ENCODE measurements at places on chromosomes 11 and 22. TPM values are rescaled to one million over a fixed set of nuclear protein-coding genes. Genes with fewer than 3 reads are reported as not detected.

GRCh38 chr11:110447897-110448745 is 18.4 kb downstream of the FDX1 start:
- no peak for DNase-seq

- DNase-seq: no peak
These were observed 7.0 kb upstream of the MALAT1 start for GRCh38 chr11:65491614-65492386.

DNA sequence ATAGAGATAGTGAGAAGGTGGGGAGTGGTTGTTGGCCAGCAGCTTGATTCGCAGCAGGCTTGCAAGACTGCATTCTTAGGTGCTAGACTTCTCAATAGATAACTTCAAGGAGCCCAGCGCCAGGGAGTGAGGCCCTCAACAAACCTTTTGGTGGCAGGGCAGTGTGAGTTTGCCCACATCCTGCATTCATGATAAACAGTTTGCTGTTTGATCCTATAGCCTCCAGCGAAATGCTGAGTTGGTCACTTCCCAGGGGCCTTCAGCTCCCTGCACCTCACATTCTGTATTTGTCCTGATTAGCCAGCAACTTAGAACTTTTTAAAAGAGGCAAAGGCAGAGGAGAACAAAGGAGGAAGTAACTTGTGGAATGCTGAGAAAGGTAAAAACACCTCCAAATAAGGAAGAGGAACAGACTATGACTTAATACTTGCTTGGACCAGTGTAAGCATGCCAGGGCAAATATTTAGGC is 25.1 kb downstream of the OR10A6 start:
- no peak for DNase-seq

DNA sequence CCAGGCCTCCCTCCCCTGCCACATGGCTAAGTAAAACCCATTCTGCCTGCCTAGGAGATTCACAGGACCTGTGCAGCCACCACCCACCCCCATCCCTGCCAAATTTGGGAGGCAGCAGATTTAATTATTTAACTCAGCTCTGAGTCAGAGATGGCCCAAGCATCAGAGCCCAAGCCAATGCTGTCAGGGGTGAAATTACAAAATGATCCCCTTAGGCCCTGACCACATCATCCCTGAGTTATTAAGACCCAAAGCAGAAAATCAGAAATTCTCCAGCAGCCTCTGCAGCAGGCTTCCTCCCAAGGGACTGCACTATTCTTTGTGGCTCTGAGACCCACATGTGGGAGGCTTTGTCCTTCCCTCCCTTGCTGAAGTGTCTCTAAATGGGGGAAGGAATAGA is 52.8 kb upstream of the RRAS2 start:
- no peak for DNase-seq

DNA sequence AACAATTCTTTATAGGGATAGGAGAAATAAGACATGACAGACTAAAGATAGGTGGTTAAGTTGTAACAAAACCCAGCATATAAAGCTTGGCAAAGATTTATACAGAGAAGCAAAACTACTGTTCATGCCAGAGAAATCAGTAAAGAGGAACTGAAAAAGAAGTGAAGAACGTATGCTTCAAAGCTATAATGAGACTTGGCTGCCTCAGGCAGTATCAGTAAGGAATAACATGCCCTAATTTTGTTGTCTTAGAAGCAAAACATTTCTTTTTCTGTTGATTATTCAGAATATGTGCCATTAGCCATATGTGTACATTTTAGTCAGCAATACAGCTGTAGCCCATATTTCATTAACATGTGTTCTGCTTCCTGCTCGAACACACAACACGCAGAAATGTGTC is 403.2 kb downstream of the NELL1 start:
- DNase-seq: no peak

DNA sequence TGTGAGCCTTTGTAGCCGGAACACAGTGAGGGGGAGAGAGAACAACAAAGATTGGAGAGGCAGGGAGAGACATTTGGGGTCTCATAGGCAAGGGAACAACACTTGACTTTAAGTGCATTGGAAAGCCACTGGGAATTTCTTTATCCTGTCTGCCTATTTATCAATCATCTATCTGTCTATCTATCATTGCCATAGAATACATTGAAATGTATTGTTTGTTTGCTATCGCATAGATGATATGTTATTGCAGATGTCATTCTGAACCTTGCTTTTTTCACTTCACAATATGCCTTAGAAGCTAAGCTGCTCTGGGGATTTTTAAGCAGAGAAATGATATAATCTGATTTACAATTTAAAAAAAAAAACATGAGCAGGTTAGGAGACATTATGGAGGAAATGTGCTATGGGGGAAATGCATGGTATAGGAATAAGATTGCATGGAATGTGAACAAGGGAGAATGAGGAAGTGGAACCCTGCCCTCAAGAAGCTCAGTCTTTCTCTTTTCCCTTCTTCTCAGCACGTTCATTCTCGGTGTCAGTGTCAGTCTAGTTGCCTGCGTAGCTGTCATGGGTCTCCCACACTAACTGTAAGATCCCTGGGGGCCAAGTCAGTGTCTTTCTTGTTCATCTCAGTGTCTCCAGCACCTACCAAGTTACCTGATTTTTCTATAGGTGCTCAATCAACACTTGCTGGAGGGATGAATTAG is 158.7 kb upstream of the ARHGAP20 start:
- DNase-seq: no peak

DNA sequence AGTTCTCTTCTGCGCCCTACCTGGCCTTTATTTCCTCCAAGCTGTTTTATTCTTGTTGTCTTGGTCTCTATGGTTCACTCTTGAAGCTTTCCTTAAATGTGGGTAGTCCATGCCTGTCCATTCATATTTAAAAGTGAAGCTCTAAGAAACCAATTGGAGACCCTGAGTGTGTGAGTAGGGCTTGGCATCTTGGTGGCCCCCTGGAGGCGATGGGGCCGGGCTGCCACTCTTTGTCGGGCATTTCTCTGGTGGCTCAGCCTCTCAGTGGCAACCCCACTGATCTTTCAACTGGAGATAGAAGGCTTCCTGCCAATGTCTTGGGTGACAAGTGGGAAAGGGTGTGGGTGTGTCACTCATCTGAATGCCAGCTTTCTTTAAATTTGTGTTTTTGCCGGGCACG is 9.1 kb downstream of the TRPT1 start:
- DNase-seq: no peak

DNA sequence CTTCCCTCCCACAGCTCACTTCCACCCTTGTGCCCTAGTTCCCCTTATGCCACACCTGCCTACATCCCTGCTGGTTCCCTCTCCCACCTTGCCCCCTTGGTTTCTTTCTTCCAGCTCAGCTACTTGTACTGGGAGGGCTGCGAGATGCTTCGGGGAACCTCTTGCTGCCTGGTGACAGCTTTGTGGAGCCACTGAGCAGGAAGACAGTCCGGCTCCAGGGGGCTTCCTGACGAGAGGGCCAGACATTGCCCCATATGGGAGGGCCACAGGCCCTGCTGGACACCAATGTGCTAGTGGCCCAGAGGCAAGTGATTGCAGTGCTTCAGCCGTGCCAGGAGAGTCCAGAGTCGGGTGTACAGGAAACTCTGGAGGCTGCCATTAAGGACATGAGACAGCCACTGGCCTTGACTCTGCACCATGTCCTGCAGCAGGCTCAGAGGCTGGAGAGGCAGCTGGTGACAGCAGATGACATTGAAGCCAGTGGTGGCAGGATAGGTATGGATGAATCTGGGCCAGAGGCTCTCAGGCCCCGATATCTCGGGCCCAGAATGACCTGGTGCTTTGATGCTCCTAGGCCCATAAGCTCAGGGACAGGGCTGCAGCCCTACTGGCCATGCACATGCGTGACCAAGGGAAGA is 54.3 kb downstream of the BTG4 start:
- DNase-seq: no peak

DNA sequence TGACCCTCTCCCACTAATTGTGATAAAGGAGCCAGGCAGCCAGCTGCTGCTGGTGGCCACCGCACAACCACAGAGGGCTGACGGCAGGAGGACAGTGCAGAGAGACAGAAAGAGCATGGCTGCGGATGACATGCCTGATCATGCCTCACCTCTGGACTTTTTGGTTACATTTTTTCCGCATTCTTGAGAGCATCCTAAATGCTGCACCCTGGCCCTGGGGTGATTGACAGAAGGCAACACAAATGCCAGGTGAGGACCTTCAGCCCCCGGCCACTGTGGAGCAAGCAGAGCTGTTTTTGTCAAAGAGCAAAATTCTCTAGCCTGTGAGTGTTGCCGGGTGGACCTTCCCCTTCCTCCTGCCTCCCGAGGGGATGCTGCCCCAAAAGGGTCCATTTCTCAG is 78.5 kb downstream of the RPS6KA4 start:
- DNase-seq: no peak

- no peak for DNase-seq
These were observed 43.2 kb downstream of the FLRT1 start for GRCh38 chr11:64078905-64079304.

GRCh38 chr11:12631651-12632050 is 42.6 kb upstream of the TEAD1 start:
- DNase-seq: no peak

GRCh38 chr11:69416762-69417698 is 64.4 kb upstream of the LINC01488 start:
- DNase-seq: no peak

GRCh38 chr11:17643506-17644405 is 75.6 kb upstream of the MYOD1 start:
- no peak for DNase-seq

- no peak for DNase-seq
These were observed 22.8 kb upstream of the GPR83 start for GRCh38 chr11:94424011-94424410.

GRCh38 chr11:13745165-13745564 is 76.7 kb downstream of the FAR1 start:
- DNase-seq: no peak

- no peak for DNase-seq
These were observed 44.1 kb downstream of the MCM5 start for GRCh38 chr22:35443790-35444684.

GRCh38 chr11:133934599-133935550 is 21.9 kb downstream of the IGSF9B start:
- DNase-seq: no peak

- no peak for DNase-seq
These were observed 27.0 kb downstream of the KCNJ1 start for GRCh38 chr11:128840137-128840536.

GRCh38 chr11:108497317-108498045 is 703 bp downstream of the POGLUT3 start:
- DNase-seq: peak; percentile 50

DNA sequence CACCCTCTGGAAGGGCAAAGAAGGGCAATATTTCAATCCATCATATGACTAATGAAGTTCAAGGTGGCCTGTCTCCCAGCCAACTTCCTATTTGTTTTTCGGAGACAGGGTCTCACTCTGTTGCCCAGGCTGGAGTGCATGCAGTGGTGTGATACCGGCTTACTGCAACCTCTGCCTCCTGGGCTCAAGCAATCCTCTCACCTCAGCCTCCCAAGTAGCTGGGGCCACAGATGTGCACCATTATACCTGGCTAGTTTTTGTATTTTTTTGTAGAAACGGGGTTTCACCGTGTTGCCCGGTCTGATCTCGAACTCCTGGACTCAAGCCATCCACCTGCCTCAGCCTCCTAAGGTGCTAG is 13.4 kb downstream of the ABTB2 start:
- DNase-seq: no peak

DNA sequence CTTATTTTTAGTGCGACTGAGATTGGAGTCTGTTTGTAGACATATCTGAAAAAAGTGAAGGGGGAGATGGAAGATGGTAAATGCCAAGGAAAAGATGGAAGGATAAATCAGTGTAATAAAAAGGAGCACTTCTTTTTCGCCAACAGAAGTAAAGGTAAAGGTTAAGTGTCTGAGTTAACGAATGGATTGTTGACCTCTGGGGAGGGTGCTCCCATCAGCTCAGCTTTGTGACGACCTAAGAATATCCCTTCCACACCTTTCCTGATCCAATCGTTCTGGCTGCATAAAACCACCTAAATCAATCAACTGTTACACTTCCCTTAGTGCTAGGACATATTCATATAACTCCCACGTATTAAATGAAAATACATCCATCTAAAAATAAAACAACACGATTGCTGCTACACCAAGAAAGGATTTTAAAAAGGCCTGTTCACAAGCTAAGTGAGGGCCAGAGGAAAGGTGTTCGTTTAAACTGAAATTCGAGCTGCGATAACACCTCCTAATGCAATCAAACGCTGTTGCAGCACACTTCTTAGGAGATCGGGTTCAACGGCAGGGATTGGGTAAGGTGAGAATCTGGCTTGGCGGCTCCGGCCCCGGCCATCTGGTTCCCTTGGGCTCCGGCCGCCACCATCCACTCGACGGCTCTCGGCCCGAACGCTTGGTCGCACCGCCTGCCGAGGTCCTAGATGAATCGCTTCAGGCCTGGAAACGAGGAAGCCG is 658 bp downstream of the C11orf71 start:
- DNase-seq: no peak

DNA sequence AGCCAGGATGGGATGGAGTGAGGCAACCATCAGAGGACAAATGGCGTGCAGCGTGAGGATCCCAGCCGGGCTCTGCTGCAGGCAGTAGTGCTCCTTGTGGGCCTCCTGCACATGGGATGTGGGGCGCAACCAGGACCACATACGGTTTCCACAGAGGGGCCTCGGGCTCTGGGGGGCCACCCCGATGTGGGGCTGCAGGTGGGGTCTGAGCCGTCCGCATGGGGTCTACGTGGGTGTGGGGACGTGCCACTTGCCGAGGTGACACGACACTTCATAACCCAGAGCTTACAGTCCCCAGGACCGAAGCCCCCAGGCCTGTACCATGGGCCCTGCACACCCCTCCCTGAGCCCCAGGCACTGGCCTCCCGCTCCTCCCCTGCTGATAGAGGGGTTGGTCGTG is 10.8 kb downstream of the TTLL8 start:
- DNase-seq: no peak

DNA sequence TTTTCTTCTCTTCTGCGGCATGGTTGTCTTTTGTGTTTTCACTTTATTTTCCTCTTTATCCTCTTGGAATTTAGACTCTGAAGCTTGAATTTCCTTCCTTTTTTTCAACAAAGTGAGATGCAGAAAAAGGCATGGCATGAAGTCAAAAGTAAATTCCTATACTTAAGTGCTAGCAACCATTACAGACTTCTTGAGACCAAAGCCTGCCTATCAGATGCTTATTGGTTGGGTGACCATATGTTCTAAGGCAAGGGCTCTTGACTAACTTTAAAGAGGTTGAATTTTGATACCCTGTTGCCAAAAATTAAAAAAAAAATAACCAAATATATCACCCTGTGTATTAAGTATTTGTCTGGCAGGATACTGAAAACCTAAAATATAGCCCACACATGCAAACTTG is 237.4 kb downstream of the TMEM135 start:
- no peak for DNase-seq

GRCh38 chr11:75899806-75900205 is 84.8 kb downstream of the UVRAG start:
- DNase-seq: no peak

- DNase-seq: no peak
These were observed 370.6 kb upstream of the CADM1 start for GRCh38 chr11:115874843-115875242.

SLCO2B1 gene
- total RNA-seq: 0.79 TPM

WNT7B gene
- not detected for total RNA-seq

OR4S1 gene
- total RNA-seq: not detected

SLC1A2 gene
- 0.08 TPM for total RNA-seq

GAS2L1 gene
- total RNA-seq: 0.89 TPM

OR52H1 gene
- total RNA-seq: not detected

TSPAN18 gene
- total RNA-seq: 18.4 TPM

SCGB1D2 gene
- not detected for total RNA-seq

MUC6 gene
- total RNA-seq: 0.09 TPM

MS4A3 gene
- not detected for total RNA-seq

MOGAT2 gene
- not detected for total RNA-seq

CNGA4 gene
- total RNA-seq: 0.20 TPM

FJX1 gene
- total RNA-seq: not detected

ASRGL1 gene
- 2.3 TPM for total RNA-seq

RAG2 gene
- not detected for total RNA-seq

TEX54 gene
- not detected for total RNA-seq

Data from T-cell (primary cell).